ENCODE measurements at places on chromosomes 12 and 14.

DNA sequence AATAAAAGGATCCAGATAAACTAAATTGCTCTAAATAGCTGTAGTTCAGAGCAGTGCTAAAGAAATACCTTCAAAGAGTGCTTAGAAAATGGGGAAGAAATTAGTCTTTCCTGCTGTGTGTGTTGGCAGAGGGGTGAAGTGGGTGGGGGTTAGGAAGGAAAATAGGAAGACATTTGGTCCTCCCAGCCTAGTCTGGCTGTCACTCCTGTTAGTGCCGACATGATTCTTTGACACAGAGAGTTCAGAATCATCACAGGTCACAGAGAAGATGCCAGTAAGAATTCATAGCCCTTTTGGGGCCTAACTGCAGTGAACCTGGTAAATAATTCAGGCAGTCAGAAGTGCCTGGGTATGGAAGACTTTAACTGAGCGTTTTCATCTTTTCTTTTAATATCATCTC lies 74.8 kb downstream of the FLRT2 start:
- H3K36me3 ChIP-seq, result no peaks in the 10 kb centered on the region
- H3K27ac ChIP-seq, result no peak overlapping the region
- no peak overlapping the region for H3K4me3 ChIP-seq
- peaks cover 2% of the 10 kb centered on the region for H3K27me3 ChIP-seq

GRCh38 chr14:54420478-54421142 lies 20.6 kb downstream of the CNIH1 start:
- no peaks in the 10 kb centered on the region for H3K27me3 ChIP-seq
- H3K4me3 ChIP-seq, result no peak overlapping the region
- H3K4me1 ChIP-seq, result peaks cover 4% of the 10 kb centered on the region
- no peaks in the 10 kb centered on the region for H3K36me3 ChIP-seq
- DNase-seq, result peak; percentile 55

DNA sequence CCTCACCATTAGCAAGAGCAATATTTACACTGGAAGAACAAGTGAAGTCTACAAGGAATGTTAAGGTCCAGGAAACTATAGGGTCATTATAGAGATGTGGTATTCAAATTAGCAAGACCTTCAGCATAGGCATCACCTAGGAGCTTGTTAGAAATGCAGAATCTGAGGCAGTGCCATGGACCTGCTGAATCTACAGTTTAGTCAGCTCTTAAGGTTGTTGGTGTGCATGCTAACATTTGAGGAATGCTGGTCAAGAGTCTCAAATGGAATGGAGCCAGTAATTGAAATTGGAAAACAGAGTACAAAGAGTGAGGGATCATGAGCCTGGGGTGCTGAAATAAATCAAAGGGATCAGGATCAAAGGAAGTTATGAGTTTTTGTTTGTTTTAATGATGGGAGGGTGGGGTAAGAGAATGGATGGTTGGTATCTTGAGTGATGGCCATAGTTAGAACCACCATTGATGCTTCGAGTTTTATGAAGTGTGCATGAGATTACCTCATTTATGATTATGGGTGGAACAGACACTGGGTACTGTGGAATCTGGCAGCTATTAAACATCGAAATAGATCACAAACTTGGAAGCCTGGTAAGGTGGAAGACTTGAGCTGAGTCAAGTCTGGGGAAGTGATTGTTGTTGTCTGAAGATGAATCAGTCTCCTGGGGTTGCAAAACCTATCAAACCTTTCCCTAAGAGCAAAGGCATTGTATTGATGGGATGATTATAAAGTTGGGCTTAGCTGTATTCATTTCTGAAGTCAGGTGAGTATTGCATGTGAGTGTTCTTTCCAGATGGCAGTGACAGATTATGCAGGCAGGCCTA lies 323.3 kb upstream of the E2F7 start:
- H3K27me3 ChIP-seq, result peaks cover 3% of the 10 kb centered on the region
- no peak overlapping the region for H3K27ac ChIP-seq
- DNase-seq, result no peak
- peaks cover 32% of the 10 kb centered on the region for H3K4me1 ChIP-seq
- no peak overlapping the region for H3K4me3 ChIP-seq
- no peaks in the 10 kb centered on the region for H3K36me3 ChIP-seq

GRCh38 chr14:21614240-21614639 lies 20.5 kb downstream of the OR10G2 start:
- no peak overlapping the region for H3K27ac ChIP-seq
- H3K27me3 ChIP-seq, result peaks cover 2% of the 10 kb centered on the region
- peaks cover 3% of the 10 kb centered on the region for H3K4me1 ChIP-seq

DNA sequence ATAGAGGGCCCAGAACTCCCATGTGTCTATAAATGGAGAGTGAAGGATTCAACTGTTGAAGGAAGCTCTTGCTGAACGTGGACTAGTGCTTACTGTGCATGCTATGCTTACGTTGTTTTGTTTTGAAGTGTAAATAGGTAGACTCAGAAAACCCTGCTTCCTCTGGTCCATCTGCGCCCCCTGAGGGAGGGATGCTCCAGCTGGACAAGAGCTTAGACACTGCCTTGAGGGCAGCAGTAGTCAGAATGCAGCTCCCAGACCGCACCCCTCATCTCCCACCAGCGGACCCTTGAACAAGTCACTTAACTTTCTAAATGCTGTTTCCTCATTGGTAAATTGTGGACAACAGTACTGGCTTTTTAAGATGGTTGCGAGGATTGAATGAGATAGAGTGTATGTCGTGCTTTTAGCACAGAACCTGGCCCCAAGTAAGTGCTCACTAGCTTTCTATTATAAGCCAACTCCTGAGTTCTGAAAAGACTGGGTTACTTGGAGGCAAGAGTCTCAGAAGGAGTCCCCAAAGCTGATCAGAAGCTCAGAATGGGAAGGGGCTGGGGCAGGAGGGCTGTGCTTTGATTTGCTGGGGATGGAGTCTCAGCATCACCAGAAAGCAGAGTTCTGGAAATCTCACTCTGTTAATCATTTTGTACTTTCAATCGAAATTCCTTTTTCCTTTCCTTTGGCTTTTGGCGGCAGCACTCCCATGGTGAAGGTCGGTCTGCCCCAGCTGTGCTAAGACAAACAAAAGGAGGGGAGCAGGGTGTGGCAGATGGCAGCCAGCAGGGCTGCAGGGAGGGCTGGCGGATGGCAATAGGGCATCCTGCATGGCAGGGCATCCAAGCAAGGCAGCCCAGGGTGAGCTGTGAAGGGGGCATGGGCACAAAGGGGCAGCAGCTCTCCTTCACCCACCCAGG lies 15.6 kb downstream of the AGAP2 start:
- DNase-seq, result no peak
- no peak overlapping the region for H3K27ac ChIP-seq
- peaks cover 41% of the 10 kb centered on the region for H3K36me3 ChIP-seq
- H3K4me3 ChIP-seq, result peak overlapping the region; percentile 7
- H3K27me3 ChIP-seq, result peaks cover 19% of the 10 kb centered on the region
- H3K4me1 ChIP-seq, result peaks cover 25% of the 10 kb centered on the region

DNA sequence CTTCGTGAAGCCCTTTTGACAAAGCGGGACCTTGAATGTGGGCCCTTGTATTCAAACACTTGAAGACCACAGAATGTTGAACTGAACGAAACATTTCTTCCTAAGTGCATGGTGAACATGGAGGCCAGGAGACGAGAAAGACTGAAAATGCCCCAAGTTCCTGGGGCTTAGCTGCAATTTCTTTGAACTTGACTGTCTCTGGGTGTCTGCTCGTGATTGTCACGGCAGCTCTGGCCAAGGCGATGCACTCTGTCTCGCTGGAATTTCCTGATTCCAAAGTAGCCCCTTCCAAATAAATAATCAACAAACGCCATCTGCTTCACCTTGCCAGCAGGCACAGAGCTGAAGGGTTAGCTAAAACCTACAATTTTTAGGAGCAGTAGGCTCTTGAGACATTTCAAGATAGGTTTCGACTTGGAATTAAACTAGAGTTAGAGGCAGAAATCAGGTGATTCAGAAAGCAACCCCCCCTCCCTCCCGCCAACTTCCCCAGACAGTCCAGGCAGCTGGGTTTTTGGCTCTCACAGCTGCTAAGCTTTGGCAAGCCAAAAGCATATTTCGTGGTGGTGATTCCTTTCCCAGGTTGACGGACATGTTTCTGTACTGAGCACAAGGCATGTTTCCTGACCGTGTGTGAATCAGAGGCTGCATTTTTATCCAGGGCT lies 13.5 kb upstream of the IRF2BPL start:
- peaks cover 9% of the 10 kb centered on the region for H3K27me3 ChIP-seq
- H3K4me1 ChIP-seq, result peaks cover 64% of the 10 kb centered on the region
- peak overlapping the region; percentile 39 for H3K27ac ChIP-seq
- H3K4me3 ChIP-seq, result no peak overlapping the region
- H3K36me3 ChIP-seq, result no peaks in the 10 kb centered on the region

GRCh38 chr12:57240066-57240921 lies 10.7 kb downstream of the STAC3 start:
- no peak for DNase-seq
- H3K27ac ChIP-seq, result peak overlapping the region; percentile 64
- H3K36me3 ChIP-seq, result peaks cover 17% of the 10 kb centered on the region
- H3K4me3 ChIP-seq, result peak overlapping the region; percentile 70
- H3K27me3 ChIP-seq, result peaks cover 46% of the 10 kb centered on the region
- H3K4me1 ChIP-seq, result peaks cover 26% of the 10 kb centered on the region

- no peak overlapping the region for H3K4me3 ChIP-seq
- peaks cover 3% of the 10 kb centered on the region for H3K36me3 ChIP-seq
- no peaks in the 10 kb centered on the region for H3K27me3 ChIP-seq
- H3K27ac ChIP-seq, result no peak overlapping the region
- no peak for DNase-seq
Measured at GRCh38 chr12:12372946-12373722, 16.3 kb downstream of the BORCS5 start.

GRCh38 chr12:60266381-60266852 lies 670.6 kb downstream of the SLC16A7 start:
- no peaks in the 10 kb centered on the region for H3K4me1 ChIP-seq
- H3K36me3 ChIP-seq, result no peaks in the 10 kb centered on the region
- H3K27ac ChIP-seq, result no peak overlapping the region
- DNase-seq, result no peak
- no peak overlapping the region for H3K4me3 ChIP-seq
- no peaks in the 10 kb centered on the region for H3K27me3 ChIP-seq

DNA sequence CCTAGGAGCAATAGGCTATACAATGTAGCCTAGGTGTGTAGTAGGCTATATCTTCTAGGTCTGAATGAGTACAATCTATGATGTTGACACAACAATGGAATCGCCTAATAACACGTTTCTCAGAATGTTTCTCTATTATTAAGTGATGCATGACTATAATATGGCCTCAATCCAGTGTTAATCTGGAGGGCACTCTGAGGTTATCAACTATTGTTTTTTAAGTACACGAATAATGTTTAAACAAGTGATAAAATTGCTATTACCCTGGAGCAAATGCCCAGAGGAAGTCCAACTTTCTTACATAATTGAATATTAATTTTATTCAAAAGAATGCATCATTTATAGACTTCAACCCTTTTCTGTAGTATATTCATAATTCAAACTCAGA lies 16.4 kb upstream of the CNIH1 start:
- no peak overlapping the region for H3K4me3 ChIP-seq
- no peak overlapping the region for H3K27ac ChIP-seq
- no peaks in the 10 kb centered on the region for H3K4me1 ChIP-seq
- no peak for DNase-seq
- peaks cover 4% of the 10 kb centered on the region for H3K36me3 ChIP-seq

GRCh38 chr12:90802727-90803126 lies 152.2 kb downstream of the CCER1 start:
- H3K36me3 ChIP-seq, result no peaks in the 10 kb centered on the region
- no peak overlapping the region for H3K4me3 ChIP-seq
- no peaks in the 10 kb centered on the region for H3K4me1 ChIP-seq
- no peak overlapping the region for H3K27ac ChIP-seq
- H3K27me3 ChIP-seq, result no peaks in the 10 kb centered on the region

DNA sequence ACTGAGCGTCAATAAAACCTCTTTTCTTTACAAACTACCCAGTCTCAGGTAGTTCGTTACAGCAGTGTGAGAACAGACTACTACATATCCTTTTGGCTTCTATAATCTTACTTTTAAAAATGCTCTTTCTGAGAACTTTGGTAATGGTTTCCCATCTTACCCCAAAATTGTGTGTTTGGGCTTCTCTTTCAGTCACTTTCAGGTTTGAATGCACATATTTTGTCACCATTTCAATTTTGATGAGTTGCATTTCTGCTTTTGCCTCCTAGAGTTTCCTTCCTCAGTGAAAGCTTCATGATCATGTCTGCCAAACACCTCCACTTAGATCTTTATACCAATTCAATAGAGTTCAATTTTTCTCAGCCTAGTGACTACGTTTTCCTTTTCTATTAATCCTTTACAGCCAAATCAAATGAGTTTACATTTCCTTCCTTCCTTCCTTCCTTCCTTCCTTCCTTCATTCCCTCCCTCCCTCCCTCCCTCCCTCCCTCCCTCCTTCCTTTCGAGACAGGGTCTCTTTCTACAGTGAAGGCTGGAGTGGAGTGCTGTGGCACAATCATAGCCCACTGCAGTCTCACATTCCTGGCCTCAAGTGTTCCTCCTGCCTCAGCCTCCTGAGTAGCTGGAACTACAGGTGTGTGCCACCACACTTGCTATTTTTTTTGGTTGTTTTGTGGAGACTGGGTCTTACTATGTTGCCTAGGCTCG lies 124.9 kb downstream of the BCAT1 start:
- H3K27me3 ChIP-seq, result peaks cover 1% of the 10 kb centered on the region
- H3K4me3 ChIP-seq, result no peak overlapping the region
- DNase-seq, result no peak
- H3K36me3 ChIP-seq, result peaks cover 21% of the 10 kb centered on the region
- H3K27ac ChIP-seq, result peak overlapping the region; percentile 55

DNA sequence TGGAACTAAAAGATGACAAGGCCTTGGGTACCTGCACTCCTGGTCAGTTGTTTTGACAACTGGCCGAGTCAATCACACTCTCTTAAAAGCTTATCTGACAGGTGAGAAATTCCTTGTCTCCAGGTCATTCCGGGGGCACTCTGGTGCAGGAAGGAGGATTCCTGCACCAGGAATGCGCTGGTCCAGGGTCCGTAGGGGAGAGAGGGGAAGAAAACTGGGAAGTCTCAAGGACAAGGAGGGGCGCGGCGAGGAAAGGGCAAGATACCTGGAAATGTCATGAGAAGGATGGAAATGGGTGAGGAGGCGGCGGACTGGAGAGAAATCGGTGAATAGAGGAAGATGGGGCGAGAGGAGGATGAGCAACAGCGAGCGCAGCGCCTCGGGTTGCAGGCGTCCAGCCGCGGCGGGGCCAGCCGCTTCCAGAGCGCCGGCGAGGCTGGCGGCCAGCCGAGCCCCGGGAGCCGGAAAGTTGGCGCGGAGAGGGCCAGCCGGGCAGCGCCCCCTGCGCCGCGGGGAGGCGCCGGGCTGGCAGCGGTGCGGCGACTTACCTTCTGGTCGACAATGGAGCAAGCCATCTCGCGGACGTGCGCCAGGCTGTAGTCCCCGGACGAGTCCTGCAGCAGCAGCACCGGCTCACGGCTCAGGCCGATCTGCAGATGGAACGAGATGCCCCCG lies 809 bp downstream of the PRKD1 start:
- H3K4me1 ChIP-seq, result peaks cover 21% of the 10 kb centered on the region
- peaks cover 7% of the 10 kb centered on the region for H3K27me3 ChIP-seq
- DNase-seq, result peak; percentile 53

DNA sequence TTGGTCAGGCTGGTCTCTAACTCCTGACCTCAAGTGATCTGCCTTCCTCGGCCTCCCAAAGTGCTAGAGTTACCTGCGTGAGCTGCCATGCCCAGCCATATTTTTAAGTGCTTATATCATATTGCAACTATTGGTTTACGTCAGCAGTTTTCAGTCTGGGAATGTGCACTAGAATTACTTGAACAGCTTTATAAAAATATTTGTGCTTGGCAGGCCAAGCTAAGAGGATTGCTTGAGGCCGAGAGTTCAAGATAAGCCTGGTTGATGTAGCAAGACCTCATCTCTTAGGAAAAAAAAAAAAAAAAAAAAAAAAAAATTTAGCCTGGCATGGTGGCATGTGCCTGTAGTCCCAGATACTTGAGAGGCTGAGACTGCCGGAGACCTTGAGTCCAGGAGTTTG lies 17.1 kb downstream of the KIAA0586 start:
- DNase-seq, result no peak
- H3K4me1 ChIP-seq, result no peaks in the 10 kb centered on the region
- no peak overlapping the region for H3K4me3 ChIP-seq
- no peaks in the 10 kb centered on the region for H3K27me3 ChIP-seq

Measured in endothelial cell (in vitro differentiated cells).